ENCODE measurements at places on chromosomes 1 and 21. TPM values are rescaled to one million over a fixed set of nuclear protein-coding genes. Genes with fewer than 3 reads are reported as not detected.

Gene RHD
- not detected for total RNA-seq

Gene PARP1
- total RNA-seq: 185 TPM

Gene TMOD4
- total RNA-seq: 2.9 TPM

Gene PEF1
- 45.9 TPM for total RNA-seq

Gene C1orf56
- total RNA-seq: 1.2 TPM

Gene TNFRSF9
- total RNA-seq: 19.2 TPM

Gene ATAD3A
- 45.1 TPM for total RNA-seq

Gene RAB42
- not detected for total RNA-seq

Gene AMY1A
- total RNA-seq: not detected

Measured in activated CD8-positive, alpha-beta memory T cell treated with anti-CD3 and anti-CD28 coated beads, Interleukin-2, amount 10 ng/mL, durations not matched to agents 7 days and 5 days (primary cell).